ENCODE measurements at places on chromosomes 3 and 15.
A peak's percentile ranks its signal among the peaks of the same experiment; 100 is the strongest.

GRCh38 chr3:11637901-11638458 lies 5.7 kb downstream of the VGLL4 start:
- DNase-seq, result peak; percentile 34

- no peak for DNase-seq
Measured at GRCh38 chr3:174938102-174938501, 79.0 kb downstream of the NAALADL2 start.

DNA sequence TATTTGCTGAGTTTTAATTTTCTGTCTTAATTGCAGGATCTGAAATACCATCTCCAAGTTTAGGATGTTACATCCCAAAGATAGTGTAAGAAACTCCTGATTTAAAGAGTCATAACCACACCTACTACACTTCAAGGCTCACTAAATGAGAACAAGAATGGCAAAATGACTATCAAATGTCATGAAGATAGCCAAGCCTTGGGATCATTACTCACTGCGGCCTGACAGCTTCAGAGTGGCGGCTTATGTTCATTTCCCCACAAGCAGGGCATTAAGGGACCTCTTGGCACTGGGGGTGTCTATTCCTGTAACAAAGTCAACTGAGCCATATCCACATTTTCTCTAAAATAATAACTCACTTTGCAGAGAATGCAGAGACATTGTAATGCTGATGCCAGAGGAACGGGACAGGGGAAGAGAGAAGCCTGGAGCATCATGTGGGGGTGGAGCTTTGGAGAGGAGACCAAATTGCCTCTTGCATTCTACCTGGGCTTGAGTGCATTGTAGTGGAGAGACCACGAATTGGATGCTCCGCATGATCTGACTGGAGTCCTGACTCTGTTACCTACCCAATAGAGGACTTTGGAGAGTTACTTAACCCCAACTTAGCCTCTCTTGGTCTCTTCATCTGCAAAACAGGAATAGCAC lies 219.2 kb downstream of the OPA1 start:
- DNase-seq, result no peak

- DNase-seq, result peak; percentile 8
Measured at GRCh38 chr3:137764001-137764433, at the start of gene SOX14. TSS of gene SOX14 (plus strand) at chr3:137764315. CDS start at chr3:137764785, 470 bp downstream.

DNA sequence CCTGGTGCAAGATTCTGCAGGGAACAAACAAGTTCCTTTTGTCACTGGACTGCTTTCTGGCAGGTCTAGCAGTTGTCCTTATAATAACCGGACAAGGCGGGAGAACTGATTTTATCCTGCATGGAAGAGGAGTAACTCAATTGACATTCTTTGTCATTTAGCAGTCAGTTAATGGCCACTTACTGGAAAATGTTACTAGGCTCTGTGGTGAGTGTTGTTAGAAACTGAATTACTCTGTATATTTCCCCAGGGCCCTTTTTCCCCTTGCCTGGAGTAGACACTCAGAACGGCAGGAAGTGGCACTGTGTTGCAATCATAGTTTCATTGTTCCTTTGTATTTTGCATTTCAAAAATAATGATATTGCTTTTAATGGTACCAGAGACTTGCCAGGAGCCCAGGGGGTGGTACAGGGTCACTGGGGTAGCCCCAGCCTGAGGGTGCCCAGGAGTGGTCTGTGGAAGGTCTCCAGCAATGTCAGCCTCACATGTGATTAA lies 318.6 kb upstream of the LRRFIP2 start:
- no peak for DNase-seq
